Retinal pigment epithelial cell (primary cell): ENCODE measurements at places on chromosomes 3 and 15.

DNA sequence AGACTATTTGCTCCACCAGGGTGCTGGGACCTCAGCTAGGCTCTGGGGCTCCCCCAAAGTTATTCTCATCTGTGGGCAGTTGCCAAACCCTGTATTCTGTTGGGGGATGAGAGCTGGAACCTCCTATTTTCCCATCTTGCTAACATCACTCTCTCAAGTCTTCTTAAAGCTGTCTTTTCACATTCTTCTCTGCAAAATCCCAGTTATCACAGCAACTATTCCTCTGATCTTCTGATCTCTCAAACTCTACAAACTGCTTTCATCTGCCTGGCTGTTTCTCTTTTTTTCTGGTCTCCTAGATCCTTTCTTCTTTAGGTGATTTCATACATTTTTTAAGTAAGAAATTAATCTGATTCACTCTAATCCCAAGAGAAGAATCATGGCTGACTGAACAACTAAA lies 10.7 kb upstream of the ADAMTSL3 start:
- no peak for DNase-seq

DNA sequence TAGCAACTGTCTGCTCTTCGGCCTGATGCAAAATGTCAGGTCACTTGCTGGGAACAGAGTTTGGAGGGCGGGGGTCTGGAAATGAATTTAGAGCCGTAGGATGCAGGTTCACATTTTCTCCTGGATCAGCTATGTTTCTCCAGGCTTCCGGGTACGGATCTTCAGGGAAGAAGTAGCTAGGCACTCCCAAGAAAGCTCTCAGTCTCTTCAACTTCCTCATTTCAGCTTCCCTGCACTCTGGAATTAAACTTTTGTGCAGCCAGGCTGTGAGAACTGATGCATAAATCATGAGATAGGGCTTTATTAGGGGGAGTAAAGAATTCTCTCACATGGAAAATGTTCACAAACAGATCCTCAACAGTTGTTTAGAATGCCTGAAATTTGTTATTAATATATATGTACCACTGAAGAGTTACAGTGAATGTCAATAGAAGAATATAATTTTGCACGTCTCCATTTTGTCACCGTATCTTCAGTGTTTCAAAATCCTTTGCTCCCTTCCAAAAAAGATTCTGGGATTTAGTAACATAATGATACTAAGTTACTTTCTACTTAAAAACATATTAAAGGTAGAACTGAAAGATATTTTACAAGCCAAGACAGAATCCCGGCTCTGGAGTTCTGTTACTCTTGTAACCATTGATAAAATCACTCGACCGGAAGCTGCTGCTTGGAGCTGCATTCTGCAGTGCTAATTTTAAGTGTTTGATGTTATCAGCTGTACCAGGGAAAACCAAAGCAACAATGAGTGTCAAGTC lies 178.5 kb upstream of the P2RY1 start:
- DNase-seq = peak; percentile 17

DNA sequence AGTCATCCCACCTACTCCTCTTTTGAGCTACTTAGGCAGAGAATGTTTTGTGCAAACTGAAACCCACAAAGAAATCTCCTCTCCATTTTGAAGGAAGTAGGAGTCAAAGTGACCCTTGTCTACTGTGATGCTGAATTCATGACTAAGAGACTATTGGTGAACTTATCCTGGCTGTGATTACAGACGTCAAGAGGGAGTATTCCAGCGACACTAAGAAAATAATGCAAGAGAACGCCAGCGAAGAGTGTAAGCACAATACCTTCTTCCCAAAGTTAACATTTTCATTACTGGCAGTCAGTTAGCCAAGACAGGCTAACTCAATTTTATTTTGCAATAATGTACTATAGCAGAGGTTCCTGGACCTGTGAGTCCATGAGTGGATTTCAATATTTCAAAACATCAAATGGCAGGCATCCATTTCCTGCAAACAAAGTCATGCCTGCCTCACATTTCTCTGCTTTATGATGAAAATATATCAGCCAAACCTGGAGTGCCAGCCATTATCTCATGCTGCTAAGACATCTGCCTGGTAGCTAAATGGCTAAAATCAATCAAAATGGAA lies 59.0 kb downstream of the CTNNB1 start:
- DNase-seq = no peak

GRCh38 chr3:101383156-101383575 lies 62.8 kb upstream of the IMPG2 start:
- DNase-seq = no peak

- DNase-seq = peak; percentile 80
Measured at GRCh38 chr3:16140116-16140893, 34.2 kb upstream of the GALNT15 start.
